Prostate gland (tissue), 2 donors: ENCODE measurements at places on chromosomes 2 and 18. TPM values are rescaled to one million over a fixed set of nuclear protein-coding genes. Genes with fewer than 3 reads are reported as not detected.

TMEM198 gene
- total RNA-seq: 11.5 TPM

HSBP1L1 gene
- 20.4 TPM for total RNA-seq

PRSS56 gene
- total RNA-seq: not detected

LAMA1 gene
- 59.6 TPM for total RNA-seq

TMEM214 gene
- total RNA-seq: 44.5 TPM

PAIP2B gene
- 12.8 TPM for total RNA-seq

MAPK4 gene
- 10.6 TPM for total RNA-seq

CFAP210 gene
- 1.0 TPM for total RNA-seq

NYAP2 gene
- not detected for total RNA-seq

CCDC195 gene
- total RNA-seq: not detected

SAG gene
- total RNA-seq: not detected

CD207 gene
- 0.23 TPM for total RNA-seq

SPATA3 gene
- not detected for total RNA-seq

DNA sequence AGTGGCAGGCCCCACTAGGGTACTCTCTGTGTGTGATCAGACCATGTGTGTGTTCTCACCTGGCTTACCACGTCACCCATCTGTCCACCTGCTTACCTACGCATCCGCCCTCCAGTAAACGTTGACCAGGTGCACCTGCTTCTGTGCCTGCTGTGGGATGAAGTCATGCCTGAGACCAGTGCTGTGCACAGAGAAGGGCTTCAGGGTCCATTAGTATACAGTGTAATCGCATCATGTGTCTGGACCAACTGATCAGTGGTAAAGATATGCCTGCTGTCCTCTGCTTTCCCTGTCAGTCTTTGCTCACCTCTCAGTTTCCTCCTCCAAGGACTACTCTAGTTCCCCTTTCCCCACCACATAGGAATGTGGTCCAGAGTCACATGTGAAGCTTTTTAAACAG is 109.3 kb downstream of the FHOD3 start:
- no peak for DNase-seq
- no peaks in the 10 kb centered on the region for H3K4me1 ChIP-seq
- no peaks in the 10 kb centered on the region for H3K27me3 ChIP-seq

DNA sequence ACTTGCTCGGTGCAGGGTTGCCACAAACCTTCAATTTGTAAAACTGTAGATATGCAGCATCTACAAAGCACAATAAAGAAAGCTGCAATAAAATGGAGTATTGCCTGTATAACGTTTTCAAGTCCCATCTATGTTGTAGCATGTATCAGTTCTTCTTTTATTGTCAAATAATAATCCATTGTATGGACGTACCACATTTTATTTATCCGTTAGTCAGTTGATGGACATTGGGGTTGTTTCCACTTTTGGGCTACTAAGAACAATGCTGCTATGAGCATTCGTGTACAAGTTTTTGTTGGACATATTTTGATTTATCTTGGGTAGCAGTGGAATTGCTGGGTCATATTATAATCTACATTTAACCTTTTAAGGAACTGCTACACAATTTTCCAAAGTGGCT is 240.7 kb upstream of the SIX3 start:
- no peak for DNase-seq
- no peaks in the 10 kb centered on the region for H3K4me1 ChIP-seq
- H3K36me3 ChIP-seq: no peaks in the 10 kb centered on the region
- H3K4me3 ChIP-seq: no peak overlapping the region
- no peak overlapping the region for H3K27ac ChIP-seq

DNA sequence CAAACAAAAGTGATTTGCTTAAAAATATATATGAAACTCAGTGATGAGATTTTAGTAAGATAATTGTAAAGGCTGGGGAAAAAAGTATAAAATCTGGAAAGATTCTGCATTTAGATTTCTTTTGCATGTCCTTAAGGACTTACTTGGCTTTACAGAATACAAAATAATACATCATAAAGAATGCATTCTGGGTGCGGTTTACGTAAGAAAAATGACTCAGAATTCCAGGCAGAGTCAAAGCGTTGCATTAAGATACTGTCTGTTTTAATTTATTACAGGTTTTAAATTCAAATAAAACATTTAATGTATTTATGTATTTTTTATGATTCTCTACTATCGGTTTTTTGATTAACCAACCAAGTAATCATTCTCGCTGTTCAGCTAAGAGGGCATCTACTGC is 178.0 kb downstream of the SH3BP4 start:
- H3K27ac ChIP-seq: no peak overlapping the region
- no peaks in the 10 kb centered on the region for H3K4me1 ChIP-seq
- DNase-seq: no peak
- no peaks in the 10 kb centered on the region for H3K27me3 ChIP-seq
- H3K4me3 ChIP-seq: no peak overlapping the region

DNA sequence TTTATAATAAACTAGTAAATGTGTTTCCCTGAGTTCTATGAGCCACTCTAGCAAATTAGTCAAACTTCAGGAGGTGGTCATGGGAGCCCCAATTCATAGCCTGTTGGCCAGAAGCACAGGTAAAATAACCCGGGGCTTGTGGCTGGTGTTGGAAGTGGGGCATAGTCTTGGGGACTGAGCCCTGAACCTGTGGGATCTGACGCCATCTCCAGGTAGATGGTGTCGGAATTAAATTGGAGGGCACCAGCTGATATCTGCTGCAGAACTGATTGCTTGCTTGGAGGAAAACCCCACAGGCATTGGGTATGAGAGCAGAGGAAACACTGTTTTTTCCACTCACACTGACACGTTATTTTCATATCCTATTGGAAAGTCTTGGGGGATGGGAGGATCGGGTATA is 14.1 kb downstream of the NMS start:
- H3K4me1 ChIP-seq: no peaks in the 10 kb centered on the region
- H3K4me3 ChIP-seq: no peak overlapping the region
- H3K27ac ChIP-seq: no peak overlapping the region
- no peaks in the 10 kb centered on the region for H3K36me3 ChIP-seq
- no peaks in the 10 kb centered on the region for H3K27me3 ChIP-seq

- no peaks in the 10 kb centered on the region for H3K4me1 ChIP-seq
- no peak for DNase-seq
- H3K27me3 ChIP-seq: no peaks in the 10 kb centered on the region
Measured at GRCh38 chr2:205646680-205647079, 35.6 kb upstream of the NRP2 start.

- no peak overlapping the region for H3K4me3 ChIP-seq
- no peaks in the 10 kb centered on the region for H3K27me3 ChIP-seq
- H3K36me3 ChIP-seq: no peaks in the 10 kb centered on the region
- peak; percentile 58 for DNase-seq
- peak overlapping the region; percentile 69 for H3K27ac ChIP-seq
Measured at GRCh38 chr2:109499566-109499965, 114.2 kb downstream of the SEPTIN10 start.

DNA sequence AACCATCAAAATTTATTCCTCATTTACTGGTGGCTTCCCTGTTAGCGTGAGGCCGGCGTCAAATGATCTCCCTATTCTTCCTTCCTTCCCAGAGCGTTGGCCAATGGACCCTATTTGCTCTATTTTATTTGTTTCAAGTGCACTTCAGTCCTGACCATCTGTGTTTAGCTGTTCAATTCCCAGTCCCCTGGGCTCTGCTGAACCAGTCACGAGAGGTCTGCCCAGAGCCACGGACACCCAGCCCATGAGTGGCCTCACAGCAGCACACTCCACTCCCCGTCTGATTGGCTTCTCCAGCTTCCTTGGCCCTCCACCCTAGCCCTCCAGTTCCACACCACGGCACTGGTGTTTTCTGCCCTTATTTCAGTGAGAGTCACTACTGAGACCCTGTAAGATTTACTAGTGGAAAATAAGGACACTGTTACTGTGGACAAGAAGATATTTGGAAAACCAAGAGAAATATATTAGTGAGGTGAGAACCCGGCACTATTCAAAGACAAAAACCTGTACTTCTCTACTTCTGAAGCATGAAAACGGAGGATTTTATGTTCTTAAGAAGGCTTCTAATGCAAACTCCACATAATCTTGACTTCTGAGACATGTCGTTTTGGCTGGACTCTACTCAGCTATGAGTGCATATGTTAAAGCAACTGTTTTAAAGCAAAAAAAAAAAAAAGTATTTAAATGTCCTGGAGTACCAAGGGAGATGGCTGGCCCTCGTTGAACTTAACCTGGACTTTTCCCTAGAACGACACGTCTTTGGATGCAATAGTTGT is 86.6 kb downstream of the COL6A3 start:
- H3K27me3 ChIP-seq: no peaks in the 10 kb centered on the region
- DNase-seq: no peak
- no peaks in the 10 kb centered on the region for H3K36me3 ChIP-seq
- peak overlapping the region; percentile 56 for H3K27ac ChIP-seq
- H3K4me1 ChIP-seq: no peaks in the 10 kb centered on the region

DNA sequence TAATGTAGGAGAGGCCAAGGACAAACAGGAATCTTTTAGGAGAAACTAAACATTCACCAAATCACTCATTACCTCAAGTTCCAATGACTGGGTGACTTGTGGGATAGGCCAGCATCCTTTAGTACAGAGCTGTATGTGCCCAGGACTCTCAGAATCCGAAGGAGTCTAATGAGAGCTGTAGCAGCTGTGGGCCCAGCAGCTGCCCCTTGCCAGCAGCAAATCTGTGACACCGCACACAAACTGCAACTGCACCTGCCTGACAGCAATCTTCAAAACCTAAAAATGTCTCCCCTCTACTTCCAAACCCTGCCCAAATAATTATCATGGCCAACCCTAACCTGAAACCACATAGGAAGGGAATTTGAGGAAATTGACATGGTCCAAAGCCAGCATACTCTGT is 44.5 kb upstream of the ACVR2A start:
- DNase-seq: no peak
- H3K36me3 ChIP-seq: no peaks in the 10 kb centered on the region
- no peak overlapping the region for H3K27ac ChIP-seq
- H3K4me3 ChIP-seq: no peak overlapping the region
- H3K4me1 ChIP-seq: no peaks in the 10 kb centered on the region

- H3K4me3 ChIP-seq: peak overlapping the region; percentile 67
- peak overlapping the region; percentile 89 for H3K27ac ChIP-seq
- H3K4me1 ChIP-seq: no peaks in the 10 kb centered on the region
- DNase-seq: no peak
- no peaks in the 10 kb centered on the region for H3K27me3 ChIP-seq
Measured at GRCh38 chr2:37230581-37230980, 815 bp downstream of the CEBPZ start.

DNA sequence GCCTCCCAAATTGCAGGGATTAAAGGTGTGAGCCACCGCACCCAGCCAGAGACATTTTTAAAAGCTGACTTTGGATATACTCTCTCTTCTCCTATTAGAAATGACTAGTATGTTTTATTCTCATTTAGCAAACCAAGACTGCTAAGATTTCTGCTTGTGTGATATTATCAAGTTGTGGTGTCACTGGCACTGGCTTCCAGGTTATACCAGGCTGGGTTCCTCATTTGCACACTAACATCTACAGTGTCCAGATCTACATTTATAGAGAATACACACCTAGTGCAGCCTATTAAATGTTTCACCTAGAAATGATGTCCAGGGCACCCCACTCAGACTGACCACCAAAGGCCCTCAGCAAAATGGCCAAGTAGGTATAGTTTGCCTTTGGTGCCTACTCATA is 265.3 kb upstream of the STON1 start:
- DNase-seq: no peak
- no peaks in the 10 kb centered on the region for H3K27me3 ChIP-seq
- H3K27ac ChIP-seq: no peak overlapping the region
- H3K4me1 ChIP-seq: no peaks in the 10 kb centered on the region
- no peak overlapping the region for H3K4me3 ChIP-seq

DNA sequence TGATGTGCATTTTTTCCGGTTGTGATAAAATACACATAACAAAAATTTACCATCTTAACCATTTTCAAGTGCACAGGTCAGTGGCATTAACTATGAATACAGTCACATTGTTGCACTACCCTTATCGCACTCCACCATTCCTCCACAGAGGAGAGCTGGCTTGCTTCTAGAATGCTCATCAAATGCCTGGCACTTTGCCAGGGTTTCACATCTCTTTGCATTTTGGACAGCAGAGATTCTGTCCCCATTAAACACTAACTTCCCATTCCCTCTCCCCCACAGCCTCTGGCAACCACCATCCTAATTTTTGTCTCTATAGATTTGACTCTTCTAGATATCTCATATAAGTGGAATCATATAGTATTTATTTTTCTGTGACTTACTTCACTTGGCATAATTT is 165.0 kb downstream of the ASB1 start:
- H3K27me3 ChIP-seq: no peaks in the 10 kb centered on the region
- no peaks in the 10 kb centered on the region for H3K36me3 ChIP-seq
- H3K27ac ChIP-seq: no peak overlapping the region
- H3K4me3 ChIP-seq: no peak overlapping the region

DNA sequence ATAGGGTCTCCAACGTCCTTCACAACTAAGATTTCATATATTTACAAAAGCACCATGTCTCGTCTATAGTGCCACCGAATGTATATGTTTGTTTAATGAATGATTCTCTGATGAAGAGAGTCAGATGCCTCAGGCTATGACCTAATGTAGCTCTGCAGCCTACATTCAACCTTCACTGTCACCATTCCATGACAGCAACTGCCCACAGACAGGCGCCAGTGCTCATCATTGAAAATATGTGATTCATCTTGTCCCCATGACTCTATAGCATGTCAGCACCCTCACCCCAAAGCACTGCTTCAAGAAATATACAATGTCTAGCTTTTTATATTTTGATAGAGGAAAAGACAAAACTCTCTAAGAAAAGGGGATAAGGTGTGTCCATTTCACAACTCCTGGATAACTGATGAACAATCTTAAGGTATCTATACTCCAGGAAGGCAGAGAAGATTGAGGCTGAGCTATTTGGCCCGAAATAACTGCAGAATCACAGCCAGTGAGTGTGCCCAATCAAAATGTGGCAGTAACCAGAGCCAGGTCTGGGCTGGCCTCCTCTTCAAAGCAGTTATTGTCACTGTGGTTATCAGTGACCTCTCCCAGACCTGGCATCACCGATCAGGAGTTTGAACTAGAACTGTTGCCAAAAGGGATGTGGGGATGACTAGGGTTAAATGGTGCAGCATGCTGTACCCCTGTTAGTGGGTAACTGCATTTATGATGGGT is 246.6 kb downstream of the SETBP1 start:
- H3K4me3 ChIP-seq: no peak overlapping the region
- DNase-seq: no peak
- H3K36me3 ChIP-seq: no peaks in the 10 kb centered on the region
- H3K4me1 ChIP-seq: no peaks in the 10 kb centered on the region
- no peaks in the 10 kb centered on the region for H3K27me3 ChIP-seq
- no peak overlapping the region for H3K27ac ChIP-seq

DNA sequence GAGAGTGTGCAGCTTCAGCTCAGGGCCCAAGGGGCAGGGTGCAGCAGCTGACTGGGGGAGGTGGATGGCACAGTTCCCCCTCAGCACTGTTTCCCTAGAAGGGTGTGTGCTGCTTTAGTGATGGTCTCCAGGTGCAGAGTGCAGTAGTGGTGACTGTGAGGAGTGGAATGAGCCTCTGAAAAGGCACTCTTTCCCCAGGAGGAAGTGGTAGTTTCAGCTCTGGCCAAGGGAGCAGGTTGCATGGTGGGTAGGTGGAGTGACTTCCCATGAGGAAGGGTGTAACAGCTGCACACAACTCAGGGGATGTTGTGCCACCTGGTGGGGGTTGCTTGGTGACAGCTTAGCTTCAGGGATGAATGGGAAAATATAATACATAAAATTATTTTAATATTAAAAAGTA is 251.5 kb upstream of the NXPH2 start:
- H3K4me1 ChIP-seq: no peaks in the 10 kb centered on the region
- no peaks in the 10 kb centered on the region for H3K27me3 ChIP-seq
- no peak overlapping the region for H3K4me3 ChIP-seq
- DNase-seq: no peak
- no peaks in the 10 kb centered on the region for H3K36me3 ChIP-seq

GRCh38 chr2:163527381-163527780 is 208.4 kb downstream of the FIGN start:
- H3K4me1 ChIP-seq: no peaks in the 10 kb centered on the region
- no peaks in the 10 kb centered on the region for H3K27me3 ChIP-seq
- no peak overlapping the region for H3K4me3 ChIP-seq
- no peak overlapping the region for H3K27ac ChIP-seq
- H3K36me3 ChIP-seq: no peaks in the 10 kb centered on the region
